ENCODE measurements at places on chromosomes 2 and 18. TPM values are rescaled to one million over a fixed set of nuclear protein-coding genes. Genes with fewer than 3 reads are reported as not detected.

WNT6 gene
- total RNA-seq = 0.23 TPM

TMEM178A gene
- total RNA-seq = 24.2 TPM

GAL3ST2 gene
- total RNA-seq = 0.69 TPM

TDRD15 gene
- under 0.01 TPM for total RNA-seq

TMEM169 gene
- total RNA-seq = 30.7 TPM

MYCN gene
- total RNA-seq = 25.4 TPM

DHRS9 gene
- 1.6 TPM for total RNA-seq

GYPC gene
- 25.4 TPM for total RNA-seq

SCYGR4 gene
- not detected for total RNA-seq

ANKRD30B gene
- 3.9 TPM for total RNA-seq

BBS5 gene
- total RNA-seq = 17.8 TPM

ATP5F1A gene
- 647 TPM for total RNA-seq

EVX2 gene
- not detected for total RNA-seq

CFC1 gene
- total RNA-seq = 9.2 TPM

CIB4 gene
- not detected for total RNA-seq

Data from diencephalon (tissue), 1 donor.